ENCODE measurements at places on chromosomes 11 and 22.

GRCh38 chr11:126542334-126543015 is 187.0 kb downstream of the ST3GAL4 start:
- no peak for DNase-seq

- no peak for DNase-seq
Observed at GRCh38 chr22:26822313-26822712, 164.9 kb downstream of the MIAT start.

DNA sequence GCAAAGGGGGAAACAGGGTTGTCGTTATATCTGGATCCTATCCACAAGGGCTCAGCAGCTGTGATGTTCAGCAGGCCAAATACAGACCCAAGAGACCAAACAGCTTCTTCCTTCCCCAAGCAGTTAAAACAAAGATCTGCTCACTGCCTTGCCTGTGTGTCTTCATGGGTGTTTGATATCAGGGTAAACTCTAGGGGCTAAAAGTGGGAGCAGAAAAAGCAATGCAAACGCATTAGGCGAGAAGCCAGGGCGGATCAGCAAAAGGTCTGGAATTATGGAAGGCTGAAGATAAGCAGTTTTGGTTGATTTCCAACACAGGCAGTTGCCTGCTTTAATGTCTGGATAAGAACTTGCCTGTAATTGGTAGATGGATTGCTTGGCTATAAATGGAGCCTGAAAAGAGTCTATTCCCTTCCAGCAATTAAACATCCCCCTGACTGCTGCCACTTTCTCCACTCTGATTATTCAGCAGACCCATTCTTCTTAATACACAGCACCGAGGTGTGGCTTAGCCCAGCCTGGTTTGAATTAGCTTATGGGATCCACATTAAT is 126.3 kb downstream of the COMMD9 start:
- DNase-seq = no peak

- no peak for DNase-seq
Observed at GRCh38 chr22:44382116-44383038, 69.6 kb upstream of the SHISAL1 start.

- DNase-seq = peak; percentile 70
Observed at GRCh38 chr22:39490135-39490798, 11.8 kb upstream of the MIEF1 start.

DNA sequence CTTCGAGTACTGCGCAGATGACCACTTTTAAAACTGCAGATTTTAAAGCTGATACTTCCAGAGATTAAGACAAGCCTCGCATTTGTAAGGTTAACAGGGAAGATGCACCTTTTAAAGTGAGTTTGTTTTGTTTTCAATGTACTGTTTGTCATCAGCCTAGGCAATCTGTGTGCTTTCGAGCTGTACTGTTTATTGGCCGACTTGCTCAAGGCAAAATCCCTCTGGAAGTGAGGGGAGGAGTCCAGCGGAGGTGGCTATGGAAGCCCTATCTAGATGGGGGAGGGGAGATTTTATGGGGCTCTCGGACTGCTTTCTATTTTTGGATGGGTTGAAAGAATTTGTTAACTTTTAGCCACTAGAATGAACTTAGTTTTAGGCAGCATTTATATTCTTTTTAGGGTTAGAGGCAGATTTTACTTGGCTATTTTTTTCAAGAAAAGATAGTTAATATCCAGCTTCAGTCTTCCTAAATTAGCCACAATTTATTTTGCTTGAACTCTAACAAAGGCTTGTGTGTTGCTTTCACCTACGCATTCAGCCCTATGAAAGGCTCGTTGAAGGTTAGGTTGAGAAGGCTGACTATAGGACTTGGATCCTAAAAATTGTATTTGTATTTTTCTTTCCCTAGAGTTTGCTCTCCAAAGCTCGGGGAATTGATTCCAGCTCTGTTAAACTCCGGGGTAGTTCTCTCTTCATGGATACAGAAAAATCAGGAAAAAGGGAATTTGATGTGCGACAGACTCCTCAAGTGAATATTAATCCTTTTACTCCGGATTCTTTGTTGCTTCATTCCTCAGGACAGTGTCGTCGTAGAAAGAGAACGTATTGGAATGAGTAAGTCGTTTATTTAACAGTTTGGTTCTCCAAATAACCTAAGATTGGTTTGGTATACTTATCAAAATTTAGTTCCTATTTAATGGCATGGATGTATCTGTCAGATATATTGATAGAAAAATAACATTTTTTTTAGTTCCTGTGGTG is 2.1 kb downstream of the WEE1 start:
- no peak for DNase-seq

DNA sequence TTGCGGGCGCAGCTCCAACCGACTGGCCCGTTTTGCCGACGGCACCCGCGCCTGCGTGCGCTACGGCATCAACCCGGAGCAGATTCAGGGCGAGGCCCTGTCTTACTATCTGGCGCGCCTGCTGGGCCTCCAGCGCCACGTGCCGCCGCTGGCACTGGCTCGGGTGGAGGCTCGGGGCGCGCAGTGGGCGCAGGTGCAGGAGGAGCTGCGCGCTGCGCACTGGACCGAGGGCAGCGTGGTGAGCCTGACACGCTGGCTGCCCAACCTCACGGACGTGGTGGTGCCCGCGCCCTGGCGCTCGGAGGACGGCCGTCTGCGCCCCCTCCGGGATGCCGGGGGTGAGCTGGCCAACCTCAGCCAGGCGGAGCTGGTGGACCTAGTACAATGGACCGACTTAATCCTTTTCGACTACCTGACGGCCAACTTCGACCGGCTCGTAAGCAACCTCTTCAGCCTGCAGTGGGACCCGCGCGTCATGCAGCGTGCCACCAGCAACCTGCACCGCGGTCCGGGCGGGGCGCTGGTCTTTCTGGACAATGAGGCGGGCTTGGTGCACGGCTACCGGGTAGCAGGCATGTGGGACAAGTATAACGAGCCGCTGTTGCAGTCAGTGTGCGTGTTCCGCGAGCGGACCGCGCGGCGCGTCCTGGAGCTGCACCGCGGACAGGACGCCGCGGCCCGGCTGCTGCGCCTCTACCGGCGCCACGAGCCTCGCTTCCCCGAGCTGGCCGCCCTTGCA is 1.0 kb downstream of the FJX1 start:
- DNase-seq = no peak

- DNase-seq = no peak
Observed at GRCh38 chr11:93579187-93579751, 36.1 kb upstream of the SMCO4 start.

- DNase-seq = no peak
Observed at GRCh38 chr11:113546757-113547507, 71.7 kb upstream of the DRD2 start.

- no peak for DNase-seq
Observed at GRCh38 chr22:24333301-24333700, 62.7 kb downstream of the SPECC1L start.

GRCh38 chr22:39251762-39252460 is 7.1 kb upstream of the PDGFB start:
- no peak for DNase-seq

DNA sequence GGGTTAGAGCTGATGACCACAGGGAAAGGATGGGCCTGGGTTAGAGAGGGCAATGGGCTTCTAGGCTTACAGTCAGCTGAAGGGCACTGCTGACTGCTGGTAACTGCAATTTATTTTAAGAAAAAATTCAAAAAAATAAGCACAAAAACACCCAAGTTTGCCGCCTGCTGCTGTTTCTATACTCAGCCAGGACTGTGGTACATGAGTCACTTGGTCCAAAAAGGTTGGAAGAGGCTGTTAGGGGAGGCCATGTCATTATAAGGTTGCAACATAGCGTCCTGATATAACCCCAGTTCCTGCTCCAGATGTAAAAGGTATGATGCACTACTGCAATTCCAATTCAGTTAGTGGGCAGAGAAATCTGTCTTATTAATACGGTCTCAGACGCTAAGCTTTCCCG is 98.9 kb downstream of the ETS1 start:
- DNase-seq = no peak

DNA sequence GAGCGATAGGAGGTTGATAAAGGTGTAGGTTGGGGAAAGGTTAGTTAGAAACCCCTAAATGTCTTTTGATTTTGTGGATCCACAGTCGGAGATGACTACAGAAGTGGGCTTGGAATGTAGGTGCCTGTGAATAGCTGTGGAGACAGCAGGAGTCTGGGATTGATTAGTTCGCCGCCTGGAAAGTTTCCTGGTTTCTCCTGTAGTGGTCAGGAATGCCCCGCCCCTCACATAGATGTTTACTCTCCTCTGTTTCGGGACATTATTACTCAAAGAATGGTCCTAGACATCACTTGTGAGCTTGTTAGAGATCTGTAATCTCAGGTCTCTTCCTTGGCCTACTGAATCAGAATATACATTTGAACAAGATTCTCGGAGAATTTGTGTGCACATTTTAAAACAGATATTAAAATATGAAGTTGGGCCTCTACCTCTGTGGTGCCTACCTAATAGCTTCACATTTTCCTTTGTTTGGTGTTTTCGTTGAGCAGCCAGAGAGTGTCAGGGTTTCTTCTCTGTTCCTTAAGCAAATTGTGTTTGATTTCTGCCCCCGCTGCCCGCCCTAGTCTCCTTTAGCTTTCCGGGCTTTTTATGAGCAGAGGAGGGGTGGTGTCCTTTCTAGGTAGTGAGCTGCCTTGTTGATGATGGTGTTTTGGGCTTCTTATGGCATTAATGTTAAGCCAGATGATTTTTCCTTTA is 89.4 kb downstream of the PPP6R3 start:
- no peak for DNase-seq

DNA sequence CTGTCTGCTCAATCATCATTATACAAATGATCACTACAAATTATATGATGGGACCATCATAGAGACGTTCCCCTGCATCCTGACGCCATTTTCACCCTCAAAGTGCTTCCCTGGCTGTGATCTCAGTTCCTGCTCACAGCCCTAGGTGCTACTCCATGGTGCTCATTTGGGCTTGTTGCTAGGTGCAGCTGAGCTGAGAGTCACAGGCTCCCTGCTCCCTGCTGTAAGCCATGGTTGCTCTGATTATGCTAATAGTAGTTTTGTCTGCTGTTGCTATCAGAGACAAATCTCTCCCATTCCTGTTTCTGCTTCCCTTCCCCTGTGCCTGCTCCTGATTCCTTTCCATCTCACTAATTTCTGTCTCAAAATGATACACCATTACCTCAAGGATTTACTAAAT is 474.3 kb downstream of the METTL15 start:
- no peak for DNase-seq

GRCh38 chr11:94922321-94923003 is 50.9 kb downstream of the CWC15 start:
- DNase-seq = no peak

Measured in activated CD4-positive, alpha-beta T cell treated with anti-CD3 and anti-CD28 coated beads for 1 hour (primary cell).